Hematopoietic multipotent progenitor cell treated with erythropoietin and hydrocortisone succinate and interleukin-3 and kit ligand, for 17 days (in vitro differentiated cells): ENCODE measurements at places on chromosomes 5 and 9.
A peak's percentile ranks its signal among the peaks of the same experiment; 100 is the strongest.

GRCh38 chr9:99341686-99342085, 119.6 kb downstream of the SEC61B start:
- DNase-seq, result no peak

DNA sequence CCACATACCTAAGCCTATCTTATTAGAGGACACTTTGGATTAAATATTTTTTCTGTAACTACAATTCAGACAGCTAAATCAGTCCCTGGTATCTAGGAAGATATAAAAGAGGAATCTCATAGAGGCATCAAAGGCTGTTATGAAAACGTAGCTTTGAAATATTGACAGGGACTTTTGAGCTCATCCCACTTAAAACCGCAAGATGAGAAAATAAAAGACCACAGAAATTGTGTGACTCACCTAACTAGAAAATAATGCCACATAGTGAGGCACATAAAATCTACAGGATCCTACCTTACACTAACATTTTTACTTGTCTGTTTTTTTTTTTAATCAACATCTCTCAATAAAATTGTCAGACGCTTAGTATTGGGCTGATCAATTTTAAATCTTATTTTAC, 686.5 kb upstream of the COX7C start:
- DNase-seq, result no peak

DNA sequence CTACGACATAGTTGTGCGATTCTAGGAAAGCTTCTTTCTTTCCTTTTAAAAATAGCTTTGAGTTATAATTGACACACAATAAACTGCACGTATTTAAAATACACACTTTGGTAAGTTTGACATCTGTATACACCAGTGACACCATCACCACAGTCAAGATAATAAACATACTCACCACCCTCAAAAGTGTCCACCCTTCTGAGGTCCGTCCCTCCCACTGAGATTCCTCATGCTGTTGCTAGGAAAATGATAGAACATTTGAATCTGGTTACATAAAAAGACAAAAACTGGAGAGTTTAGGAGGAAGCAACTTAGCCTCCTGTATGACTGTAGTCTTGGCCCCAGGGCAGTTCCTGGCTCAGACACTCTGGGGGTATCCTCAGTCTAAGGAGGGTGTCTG, 17.2 kb downstream of the S100Z start:
- no peak for DNase-seq

- DNase-seq, result no peak
Observed at GRCh38 chr9:133979273-133979920, 12.7 kb downstream of the VAV2 start.

DNA sequence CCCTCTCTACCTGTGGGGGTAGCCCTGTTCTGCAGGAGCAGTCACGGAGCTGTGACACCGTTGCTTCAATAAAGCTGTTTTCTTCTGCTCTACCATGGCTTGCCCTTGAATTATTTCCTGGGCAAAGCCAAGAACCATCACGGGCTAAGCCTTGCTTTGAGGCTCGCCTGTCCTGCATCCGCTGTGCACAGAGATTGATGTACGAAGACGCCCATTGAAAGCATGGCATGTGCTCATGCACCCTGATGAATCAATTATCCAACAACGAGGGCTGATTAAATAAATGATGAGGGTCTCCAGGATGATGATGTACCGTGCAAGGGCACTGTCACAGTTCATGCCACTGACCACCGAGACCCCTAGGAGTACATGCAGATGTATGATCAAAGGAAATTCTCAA, 20.7 kb downstream of the PTGES start:
- DNase-seq, result no peak

DNA sequence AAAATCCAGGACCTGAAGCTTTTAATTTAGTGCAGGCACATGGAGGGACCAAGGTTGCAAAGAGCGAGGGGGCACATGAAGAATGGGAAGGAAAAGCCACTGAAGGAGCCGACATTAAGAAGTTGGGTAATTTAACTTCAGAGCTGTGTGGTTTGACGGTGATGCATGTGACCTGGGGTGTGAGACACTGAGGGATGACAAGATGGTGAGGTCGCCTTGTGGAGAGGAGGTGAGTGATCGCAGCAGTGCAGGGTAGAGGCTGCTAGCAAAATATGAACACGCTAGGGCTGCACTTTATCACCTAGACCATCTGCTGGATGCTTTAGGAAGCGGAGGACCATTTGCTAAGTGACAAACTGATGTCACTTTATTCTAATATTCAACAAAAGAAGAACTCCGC, 339.0 kb upstream of the KIF2A start:
- no peak for DNase-seq

DNA sequence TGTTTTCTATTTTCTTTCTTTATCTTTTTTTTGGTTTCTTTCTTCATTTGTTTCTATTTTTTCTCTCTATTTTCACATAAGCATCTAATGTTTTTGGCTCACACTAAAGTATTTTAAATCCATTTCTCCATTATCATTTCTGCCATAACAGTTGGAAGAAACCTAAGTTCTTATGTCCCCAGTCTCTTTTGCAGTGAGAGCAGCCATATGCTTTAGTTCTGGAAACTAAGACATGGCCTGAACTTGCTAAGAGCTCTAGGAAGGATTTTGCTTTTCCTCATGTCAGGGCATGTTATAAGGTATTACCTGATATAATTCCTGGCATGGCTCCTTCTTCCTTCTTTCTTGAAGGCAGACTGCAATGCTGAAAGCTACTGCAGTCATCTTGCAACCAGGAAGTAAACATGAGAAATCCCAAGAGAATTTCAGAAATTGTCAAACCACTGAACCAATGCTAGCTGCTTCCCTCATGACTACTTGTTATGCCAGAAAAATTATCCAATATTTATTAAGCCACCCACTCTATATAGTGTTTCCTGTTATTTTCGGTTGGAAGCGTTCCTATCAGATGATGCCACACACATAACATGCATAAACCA, 171.1 kb downstream of the TAF11L14 start:
- no peak for DNase-seq

- no peak for DNase-seq
Observed at GRCh38 chr5:158880483-158881001, 219.2 kb downstream of the EBF1 start.

GRCh38 chr5:36915653-36916052, 39.1 kb downstream of the NIPBL start:
- no peak for DNase-seq

- no peak for DNase-seq
Observed at GRCh38 chr5:8462565-8462964, 593.6 kb downstream of the MTRR start.

DNA sequence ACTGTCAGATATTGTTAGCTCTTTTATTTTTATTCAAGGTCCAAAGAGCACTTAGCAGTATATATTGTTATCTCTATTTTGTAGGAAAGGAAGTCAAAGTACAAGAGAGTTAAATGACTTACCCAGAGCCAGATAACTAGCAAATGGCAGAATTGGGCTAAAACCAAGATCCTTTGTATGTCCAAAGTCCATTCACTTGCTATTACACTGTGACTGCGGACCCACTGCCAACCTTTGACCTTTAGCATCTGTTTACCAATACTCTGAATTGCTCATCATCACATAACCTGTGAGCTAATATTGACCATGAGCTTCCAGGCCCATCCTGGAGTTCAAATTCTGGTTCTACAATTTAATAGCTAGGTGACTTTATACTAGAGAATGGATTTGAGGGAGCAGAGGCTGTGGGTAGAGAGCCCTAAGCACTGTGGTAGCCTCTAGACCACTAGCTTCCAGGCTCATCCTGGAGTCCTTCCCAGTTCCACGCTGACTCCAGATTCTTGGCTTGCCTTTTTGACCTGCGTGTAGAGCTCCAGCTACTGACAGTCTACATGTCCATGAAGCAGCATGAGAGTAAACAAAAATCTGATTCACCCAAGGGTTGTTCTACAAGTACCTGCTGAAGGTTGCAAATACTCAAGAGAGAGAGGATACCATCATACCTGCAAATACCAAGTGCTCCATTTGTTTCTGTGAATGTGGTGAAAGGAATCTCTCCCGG, 424.0 kb downstream of the SH3GL2 start:
- no peak for DNase-seq

DNA sequence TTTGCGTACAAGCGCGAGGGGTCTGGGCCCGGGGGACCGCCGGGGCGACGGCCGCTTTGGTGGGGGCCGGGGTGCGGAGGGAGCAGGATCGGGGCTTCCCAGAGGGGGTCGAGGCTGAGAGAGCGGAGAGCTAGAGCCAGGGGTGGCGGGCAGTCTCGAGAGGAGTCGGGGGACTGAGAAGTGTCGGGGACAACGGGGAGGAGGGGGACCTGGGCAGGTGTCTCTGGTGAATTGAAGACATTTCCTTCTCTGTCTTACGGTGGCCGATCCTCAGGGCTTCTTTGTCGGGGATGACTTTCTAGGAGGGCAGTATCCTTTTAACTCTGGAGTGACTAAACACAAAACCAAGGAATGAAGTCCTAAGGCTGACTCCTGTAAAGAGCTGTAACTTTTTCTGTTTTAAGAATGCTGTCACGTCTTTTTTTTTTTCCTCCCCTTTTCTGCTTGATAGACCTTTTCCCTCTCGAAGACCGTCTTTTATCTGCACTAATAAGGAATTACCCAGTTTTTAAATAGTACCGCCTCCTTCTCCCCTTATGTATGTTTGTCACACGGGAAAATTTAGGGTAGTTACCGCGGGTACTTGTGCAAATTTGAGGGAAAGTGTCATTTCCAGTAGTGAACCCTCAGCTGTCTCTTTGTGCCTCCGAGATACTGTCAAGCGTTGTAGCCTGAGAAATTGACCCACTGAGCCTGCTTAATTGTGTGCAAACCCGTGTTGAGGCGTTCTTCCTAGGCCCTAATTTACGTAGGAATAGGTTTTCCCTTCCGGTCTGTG, 822 bp downstream of the DENND4C start:
- peak; percentile 27 for DNase-seq

DNA sequence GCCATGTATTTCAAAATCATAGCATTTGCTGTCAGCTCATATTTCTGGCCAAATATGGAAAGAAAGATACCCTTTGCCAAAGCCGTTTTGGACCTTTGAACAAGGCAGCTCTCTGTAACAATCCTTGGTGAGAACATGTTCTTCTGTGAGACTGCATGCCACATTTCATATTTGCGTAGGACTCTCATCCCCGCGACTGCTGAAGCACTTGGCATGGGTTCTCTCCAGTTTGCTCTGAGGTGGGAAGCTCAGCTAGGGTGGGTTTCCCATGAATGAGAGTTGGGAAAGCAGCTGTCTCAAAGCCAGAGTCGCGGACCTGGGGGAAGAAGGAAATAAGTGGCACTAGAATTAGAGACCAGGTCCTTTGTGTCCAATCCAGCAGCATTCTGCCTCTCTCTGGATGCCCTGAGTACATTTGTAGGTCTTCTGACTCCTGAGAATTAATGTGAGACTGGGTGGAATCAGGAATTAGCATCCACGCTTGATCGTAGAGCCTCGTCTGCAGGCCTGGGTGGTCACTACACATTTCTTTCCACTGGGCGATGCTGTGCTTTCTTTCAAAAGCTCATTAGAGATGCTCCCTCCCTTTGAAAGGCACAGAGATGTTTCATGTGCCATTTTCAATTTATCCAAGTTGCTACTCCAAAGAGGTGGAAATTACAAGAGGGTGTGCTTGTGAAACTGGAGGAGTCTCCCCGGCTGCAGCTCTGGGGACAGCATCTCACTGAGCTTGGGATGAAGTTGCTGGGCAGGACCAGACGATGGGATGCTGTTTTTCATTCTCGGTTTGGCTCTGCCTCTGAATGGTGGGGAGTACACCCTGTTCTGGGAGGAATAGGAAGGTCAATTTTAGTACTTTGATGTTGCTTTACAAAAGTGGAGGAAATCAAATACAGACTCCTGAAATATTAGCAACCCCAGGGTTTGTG, 197.2 kb downstream of the GADD45G start:
- no peak for DNase-seq

DNA sequence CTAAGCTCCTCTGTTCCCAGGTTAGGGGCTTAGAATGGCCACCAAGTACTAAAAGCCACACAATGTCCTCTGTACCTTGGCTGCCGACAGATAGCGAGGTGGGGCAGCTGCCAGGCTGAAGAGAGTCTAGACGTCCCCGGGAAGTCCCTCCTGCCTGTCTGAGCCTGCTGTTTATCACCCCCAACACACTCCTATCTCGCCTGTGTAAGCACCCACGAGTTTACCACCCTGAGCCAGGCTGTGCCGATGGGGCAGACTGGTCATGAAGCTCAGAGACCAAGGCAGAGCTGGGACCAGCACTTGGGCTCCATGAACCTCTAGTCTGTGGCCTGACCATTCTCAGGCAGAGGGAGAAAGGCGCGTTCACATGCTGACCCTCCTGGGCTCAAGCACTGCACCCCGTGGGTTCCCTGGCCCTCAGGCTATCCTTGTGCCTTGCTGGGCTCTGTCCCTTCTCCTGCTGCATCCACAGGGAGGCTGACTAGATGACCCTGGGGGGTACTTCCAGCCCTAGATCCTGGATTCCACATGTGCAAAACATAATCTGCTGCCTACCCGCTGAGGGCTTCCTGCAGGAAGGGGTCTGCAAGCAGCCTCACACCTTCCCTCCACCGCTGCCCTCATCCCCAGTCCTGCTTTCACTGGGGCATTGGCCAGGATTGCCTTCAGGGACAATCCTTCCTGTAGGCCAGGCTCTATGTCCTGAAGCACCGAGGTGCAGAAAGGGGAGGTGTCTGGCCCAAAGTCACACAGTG, 18.6 kb upstream of the SLC25A51 start:
- peak; percentile 78 for DNase-seq

- no peak for DNase-seq
Observed at GRCh38 chr9:99490729-99491128, 268.6 kb downstream of the SEC61B start.
